ENCODE measurements at places on chromosomes 16 and 17.

GRCh38 chr17:19727501-19728078 lies 11.2 kb upstream of the SLC47A2 start:
- DNase-seq: no peak

DNA sequence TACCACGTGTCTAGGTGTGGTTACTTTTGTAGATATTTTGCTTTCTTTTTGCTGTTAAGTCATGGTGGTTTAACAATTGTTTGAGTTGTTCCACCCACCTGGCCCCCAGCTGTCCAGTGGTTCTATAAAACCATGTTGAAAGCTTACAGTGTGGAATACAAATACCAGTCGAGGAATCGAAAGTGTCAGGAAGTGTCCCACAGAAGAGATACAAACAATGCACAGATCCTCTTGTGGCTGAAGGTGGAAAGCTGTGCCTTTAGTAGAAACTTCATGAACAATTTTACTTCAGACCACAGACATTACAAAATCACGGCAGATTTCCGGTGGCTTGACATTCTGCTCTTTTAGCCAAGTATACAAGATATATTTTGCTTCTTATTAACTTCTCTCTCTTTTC lies 782.4 kb upstream of the SOX9 start:
- DNase-seq: no peak

- no peak for DNase-seq
Measured at GRCh38 chr17:2983255-2983654, 80.2 kb downstream of the OR1D5 start.

- DNase-seq: no peak
Measured at GRCh38 chr17:45437465-45438283, 5.0 kb upstream of the ARHGAP27 start.

- DNase-seq: peak; percentile 75
Measured at GRCh38 chr16:89201439-89202377, 1.4 kb upstream of the SLC22A31 start.

DNA sequence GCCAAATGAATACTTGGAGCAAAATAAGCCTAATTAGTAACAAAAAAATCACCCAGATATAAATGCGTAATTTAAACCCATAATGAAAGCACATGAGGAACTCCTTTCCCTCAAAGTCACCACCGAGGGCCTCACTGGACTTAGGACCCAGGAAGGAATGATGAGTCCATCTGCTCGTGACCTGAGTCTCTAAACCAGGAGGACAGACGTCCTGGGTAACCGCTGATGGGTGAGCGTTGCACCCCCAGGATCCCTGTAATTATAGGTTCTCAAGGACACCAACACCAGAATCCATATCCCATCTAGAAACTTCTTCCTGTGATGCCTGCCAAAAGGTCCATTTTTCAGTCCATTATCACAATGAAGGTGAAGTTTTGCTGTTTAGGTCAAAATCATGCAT lies 121.4 kb downstream of the ZNF778 start:
- DNase-seq: no peak

GRCh38 chr17:13563866-13564265 lies 37.9 kb downstream of the HS3ST3A1 start:
- DNase-seq: no peak

DNA sequence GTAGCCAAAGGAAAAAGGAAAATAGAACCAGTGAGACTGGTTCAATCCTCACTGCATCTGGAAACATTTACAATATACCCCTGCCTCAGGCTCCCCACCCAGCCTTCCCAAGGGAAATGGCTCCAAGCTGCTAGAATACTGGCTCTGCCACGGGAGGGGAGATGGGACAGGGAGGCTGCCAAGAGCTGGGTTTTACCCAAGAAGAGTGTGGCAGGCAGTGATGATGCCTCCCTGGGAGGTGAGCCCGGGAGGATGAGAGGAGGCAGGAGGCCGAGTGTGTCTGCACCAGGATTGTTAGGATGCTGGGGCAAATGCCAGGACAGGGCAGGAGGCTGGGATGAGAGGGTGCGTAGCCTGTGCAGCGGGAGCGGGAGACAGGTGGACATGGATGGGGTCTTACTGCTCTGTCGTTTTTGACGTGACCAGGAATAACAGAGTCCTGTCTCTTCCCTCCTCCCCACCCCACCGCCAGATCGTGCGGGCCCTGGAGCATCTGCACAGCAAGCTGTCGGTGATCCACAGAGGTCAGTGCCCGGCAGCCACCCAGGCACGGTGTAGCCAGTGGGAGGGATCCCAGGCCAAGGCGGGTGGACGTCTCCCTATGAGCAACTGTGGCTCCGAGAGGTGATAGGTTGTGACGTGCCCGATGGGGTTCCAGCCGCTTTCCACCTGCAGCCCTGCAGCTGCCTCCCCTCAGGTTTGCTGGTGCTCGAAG lies 18.4 kb downstream of the MAP2K3 start:
- no peak for DNase-seq

DNA sequence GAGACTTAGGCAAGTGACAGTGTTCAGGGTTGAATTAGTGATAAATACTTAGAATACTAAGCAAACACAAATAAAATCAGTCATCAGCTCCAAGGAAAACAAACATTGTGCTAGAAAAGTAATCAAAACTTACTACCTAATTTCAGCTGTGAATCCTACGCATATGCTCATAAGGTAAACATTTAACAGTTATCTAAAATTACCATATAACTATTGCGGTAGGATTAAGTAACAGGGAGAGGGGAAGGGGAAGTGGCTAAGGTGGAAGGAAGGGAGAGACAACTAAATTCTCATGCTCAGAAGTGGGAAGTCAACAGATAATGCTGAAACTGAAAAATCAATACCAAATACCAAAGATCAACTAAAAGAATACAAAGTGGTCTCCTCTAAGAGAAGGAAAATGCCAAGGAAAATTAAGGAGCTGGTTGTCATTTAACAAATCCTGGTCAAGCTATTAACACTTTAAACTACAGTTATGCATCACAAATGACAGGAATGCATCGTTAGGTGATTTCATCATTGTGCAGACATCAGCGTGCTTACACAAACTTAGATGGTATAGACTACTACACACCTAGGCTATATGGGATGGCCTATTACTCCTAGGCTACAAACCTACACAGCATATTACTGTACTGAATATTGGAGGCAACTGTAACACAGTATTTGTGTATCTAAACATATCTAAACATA lies 20.0 kb downstream of the USP32 start:
- no peak for DNase-seq

DNA sequence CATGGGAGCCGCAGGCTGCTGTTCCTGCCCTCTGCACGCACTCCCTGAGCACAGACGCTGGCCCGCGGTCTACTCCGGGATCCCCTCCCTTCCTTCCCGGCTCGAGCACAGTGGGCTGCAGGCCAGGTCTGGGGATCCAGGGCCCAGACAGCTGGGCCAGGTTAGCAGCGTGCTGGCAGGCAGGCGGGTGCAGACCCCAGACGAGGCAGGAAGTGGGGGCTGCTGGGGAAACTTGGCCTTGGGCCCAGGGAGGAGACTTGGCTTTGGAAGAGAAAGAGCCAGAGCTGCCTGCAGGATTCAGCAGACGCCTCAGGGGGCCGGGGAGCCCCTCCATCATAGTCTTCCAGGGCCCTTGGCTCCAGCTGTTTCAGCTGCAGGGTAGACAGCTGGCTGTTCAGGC lies 30.2 kb upstream of the ABCC3 start:
- no peak for DNase-seq

GRCh38 chr17:61499632-61500031 lies 47.4 kb downstream of the TBX4 start:
- no peak for DNase-seq

- DNase-seq: no peak
Measured at GRCh38 chr16:83533193-83533592, 274.6 kb upstream of the HSBP1 start.

DNA sequence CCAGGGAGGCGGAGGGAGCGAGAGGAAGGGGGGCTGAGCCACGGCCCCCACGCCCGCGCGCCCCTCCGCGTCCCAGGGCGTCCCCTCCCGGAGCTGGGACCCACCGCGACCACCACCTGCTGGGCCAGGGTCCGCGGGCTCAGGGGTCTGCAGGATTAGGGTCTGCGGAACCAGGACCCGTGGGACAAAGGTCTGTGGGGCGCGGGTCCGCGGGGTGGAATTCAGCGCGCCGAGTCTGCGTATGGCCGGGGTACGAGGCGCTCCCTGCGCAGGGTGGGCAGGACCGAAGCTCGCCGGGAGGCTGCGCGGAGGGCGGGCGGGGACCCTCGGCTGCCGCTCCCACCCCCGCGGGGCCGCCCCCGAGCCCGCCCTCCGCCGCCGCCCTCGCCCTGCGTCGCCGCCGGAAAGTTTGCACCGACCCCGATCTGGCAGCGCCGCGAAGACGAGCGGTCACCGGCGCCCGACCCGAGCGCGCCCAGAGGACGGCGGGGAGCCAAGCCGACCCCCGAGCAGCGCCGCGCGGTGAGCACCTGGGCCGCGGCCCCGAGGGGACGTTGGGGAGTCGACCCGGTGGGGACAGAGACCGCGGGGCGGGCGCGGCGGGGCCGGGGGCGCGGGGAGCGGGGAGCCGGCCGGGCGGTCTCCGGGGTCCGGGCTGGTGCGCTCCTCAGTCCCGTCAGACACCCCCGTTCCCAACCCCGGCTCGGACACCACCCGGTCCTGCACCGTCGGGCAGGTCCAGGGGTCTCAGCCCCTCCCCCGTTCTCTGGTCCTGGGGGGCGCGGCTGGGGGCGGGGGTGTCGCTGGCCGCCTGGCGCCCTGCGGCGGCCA lies at the start of gene GCGR:
TSS of gene GCGR (plus strand) at position 423 of the 831 bp plus-strand sequence. CDS start 4,869 bp downstream, outside the sequence.
- DNase-seq: no peak

DNA sequence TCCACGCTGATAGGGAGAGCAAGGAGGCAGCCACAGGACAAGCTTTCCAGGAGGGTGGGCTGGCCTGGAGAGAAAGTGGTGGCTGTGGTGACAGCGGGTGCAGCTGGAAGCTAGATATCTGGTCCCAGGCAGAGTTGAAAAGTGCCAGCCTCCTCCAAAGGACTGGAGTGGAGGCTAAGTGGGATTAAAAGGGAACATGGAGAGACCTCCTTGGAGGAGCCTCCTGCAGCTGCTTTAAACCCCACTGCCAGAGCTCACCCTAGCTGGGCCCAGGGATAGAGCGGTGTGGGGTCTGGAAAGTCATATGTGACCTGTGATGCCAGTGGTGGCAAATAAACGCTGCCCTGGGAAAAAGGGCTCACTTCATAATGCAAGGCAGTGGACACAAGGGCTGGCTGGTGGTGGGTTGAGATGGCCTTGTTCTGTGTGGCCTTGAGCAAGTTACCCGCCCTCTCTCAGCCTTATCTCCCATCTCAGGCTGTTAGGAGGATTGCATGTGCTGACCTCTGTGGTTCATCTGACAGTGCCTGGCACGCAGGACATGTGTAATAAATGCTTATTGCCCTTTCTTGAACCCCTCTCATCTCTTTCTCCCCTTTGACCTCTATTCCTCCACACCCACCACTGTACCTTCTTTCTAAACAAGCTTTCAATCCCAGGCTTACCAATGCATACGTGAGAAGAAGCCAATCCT lies 61.0 kb upstream of the LGALS9 start:
- no peak for DNase-seq

DNA sequence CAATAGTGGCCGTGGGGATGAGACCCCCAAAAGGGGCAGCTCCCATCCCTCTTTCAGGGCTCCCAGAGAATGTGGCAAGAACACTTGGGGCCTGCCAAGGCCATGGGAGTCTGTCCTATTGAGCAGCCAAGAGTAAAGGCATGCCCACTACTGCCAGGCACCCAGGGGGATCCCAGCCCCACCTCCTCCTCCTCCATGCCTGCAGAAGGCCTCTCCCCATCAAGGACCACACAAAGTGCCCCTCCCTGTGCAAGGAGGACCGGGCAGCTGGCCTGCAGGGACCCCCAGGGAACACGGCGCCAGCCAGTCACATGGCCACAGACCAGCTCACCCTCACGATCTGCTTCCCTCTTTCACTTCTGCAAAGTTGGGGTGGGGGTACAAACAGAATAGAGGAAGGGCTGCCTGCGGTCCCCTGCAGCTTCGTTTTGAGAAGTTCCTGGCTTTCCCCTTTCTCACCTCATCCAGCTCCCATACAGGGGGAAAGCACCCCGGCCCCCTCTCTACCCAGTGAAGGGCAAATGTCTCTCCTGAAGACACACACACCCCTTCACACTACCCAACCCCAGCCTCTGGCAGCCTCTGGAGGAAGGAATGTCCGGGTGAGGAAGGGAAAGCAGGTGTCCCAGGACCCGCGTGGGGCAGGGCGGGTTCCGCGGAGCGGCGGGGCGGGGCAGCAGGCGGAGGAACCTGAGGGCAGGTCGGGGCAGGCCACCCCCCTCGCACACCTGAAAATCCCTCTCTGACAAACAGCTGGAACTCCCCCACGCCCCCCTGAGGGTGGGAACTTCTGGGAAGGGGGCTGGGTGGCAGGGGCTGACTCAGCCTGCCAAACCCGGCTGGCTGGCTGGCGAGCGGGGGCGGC lies 2.0 kb downstream of the PPP1R9B start:
- DNase-seq: peak; percentile 57

- DNase-seq: no peak
Measured at GRCh38 chr17:40437095-40437732, 6.0 kb upstream of the IGFBP4 start.

DNA sequence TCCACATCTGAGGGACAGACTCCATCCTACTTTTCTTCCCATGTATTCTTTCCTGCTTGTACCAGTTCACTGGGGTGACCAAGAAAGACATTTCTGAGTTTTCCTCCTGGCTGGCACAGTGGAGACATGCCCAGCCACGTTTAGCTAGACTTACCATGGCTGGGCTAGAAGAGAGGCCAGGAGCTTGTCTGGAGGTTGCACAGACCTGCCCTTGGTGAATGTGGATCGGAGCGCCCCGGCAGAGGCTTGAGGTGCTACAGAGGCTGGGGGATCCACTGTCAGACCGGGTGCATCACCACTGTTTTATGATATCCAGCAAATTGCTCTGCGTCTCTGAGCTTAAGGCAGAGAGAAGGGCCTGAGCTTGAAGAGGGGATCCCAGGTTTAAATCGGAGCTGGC lies 3.5 kb downstream of the IL4R start:
- no peak for DNase-seq

DNA sequence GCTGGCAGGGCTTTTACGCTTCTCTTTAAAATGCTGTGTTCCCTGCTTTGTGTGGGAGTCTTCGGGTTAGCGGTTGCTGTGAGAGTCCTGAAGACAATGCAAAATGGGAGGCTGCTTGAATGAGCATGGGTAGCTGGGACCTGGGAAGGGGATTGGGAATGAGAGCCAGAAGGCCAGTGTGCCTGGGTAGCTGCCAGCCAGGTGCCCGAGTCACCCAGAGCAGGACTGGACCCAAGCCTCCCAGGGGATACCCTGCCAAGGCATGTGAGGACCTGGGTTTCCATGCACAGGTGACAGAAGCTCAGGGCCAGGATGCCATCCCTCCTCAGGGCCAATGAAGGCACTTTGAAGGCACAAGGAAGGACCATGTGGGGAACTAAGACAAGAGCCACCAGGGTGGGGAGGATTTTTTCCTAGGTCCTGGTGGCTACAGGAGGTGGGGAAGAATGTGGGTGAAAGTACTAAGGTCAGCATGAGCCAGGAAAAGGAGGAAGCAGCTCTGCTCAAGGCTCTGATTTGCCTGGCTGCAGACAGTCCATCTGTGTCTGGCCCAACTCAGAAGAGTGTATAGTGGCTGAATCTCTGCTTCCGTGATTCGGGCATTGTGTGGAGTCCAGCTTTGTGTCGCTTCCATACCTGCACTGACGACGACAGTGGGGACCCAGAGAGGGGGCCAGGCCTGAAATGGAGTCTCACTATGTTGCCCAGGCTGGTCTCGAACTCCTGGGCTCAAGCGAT lies 20.5 kb downstream of the TMEM94 start:
- DNase-seq: no peak

Data from activated CD4-positive, alpha-beta T cell treated with anti-CD3 and anti-CD28 coated beads for 24 hours (primary cell).